ENCODE measurements at places on chromosomes 12 and 14.

DNA sequence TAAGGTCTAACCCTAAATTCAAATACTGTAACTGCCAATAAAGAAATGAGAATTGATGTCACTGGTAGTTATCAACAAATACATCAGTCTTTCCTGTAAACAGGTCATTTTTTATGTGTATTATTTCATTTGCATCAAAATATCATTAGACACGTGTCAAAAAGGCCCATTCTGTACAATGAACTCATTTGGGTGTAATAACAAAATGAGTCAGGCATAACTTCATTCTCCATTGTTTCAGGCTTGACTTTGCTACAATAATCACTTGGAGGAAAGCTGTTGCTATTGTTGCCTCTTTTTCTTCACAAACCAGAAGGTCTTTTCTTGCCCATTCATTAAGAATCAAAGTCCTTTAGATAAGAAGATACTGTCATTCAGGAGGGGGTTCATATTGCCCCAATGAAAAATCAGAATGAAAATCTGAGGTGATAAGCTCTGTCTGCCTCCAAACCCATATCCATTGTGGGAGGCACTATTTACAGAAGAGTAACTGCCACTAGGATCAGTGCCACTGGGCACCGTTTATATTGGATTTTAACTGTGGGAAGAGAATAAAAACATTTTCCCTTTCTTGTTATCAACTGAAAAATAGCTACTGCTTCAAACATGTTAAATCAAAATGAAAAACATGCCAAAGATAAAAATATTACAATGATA is 10.1 kb downstream of the ENTPD5 start:
- DNase-seq, result no peak

DNA sequence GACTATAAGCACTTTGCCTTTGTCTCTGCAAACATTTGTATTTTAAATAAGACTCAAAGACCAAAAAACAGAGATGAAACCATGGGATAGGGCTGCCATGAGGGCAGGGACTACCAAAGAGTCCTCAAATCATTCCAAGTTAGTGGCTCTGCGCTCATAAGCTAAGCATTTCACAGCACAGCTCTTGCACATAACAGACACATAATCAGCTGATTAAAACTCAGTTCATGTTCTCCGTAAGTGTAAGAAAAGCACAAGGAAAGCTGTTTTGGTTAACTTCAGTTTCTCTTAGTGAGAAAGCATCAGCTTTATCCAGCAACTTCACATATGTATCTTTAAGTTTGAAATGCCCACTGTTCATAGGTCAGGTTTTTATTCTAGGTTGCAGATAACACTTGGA is 54.9 kb downstream of the IRAK3 start:
- no peak for DNase-seq

DNA sequence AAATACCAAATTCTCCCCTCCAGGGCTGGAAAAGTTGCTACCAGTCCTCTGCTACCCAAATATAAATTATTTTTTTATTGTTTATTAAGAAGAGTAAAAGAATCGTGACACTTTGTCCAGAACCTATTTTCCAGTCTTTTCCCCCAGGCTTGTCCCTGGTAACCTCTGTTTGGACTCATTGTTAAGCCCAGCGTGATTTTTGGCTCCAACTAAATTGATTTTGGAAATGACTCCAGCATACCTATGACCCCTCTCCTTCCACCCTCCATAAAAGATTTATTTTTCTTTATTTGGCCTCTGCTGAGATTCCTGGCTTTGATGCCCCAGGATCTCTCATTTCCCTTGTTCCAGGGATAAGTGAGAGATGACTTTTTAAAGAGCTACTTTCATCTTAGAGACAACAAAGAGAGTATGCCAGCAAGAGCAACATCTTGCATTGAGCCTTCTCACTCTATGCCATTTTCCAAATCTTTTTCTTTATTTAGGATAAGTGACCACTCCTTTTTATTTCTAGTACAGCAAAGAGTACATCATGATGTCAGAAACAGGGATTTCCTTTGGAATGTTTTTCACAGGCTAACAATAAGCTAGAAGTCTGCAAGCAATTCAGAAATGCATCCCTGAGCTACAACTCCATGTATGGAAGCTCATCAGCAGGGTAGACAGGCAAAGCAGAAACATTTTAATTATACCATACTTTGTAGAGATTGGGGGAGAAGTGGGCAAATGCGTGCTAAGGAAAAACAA is 75.8 kb downstream of the DAD1 start:
- no peak for DNase-seq

DNA sequence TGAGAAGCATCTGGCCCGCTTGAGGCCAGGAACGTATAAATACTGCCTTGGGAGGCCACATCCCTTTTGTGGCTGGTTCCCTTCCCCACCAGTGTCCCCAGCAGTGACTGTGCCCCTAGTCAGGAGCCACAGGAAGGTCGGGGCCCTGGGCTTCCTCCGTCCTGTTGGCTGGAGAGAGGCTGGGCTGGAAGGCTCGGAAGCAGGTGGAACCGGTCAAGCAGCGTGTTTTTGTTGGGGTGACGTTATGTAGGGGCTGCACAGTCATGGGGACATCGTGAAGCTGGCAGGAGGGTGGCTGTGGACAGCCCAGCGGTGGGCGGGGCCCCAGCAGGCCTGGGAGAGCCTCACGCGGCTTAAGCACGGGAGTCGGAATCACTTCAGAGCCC is 10.1 kb downstream of the XRCC3 start:
- no peak for DNase-seq

DNA sequence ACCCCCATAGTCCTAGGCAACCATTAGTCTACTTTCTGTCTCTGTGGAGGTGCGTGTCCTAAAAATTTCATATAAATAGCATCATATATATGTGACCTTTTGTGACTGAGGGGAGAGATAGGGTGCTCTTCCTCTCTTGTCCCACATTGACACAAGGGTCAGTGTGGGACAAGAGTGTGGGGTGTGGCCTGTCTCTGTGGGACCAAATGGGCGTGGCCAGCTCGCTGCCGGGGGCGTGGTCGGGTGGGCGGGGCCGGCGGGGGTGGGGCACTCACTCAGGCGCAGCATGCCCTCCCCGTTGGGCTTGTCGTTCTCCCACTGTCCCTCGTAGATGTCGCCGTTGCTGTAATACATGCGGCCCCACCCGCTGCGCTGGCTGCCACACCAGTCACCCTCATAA is 15.5 kb downstream of the MORN3 start:
- no peak for DNase-seq

GRCh38 chr14:77339407-77339806 is 18.6 kb downstream of the GSTZ1 start:
- DNase-seq, result no peak

- no peak for DNase-seq
Observed at GRCh38 chr14:69769623-69770022, 2.7 kb downstream of the SRSF5 start.

DNA sequence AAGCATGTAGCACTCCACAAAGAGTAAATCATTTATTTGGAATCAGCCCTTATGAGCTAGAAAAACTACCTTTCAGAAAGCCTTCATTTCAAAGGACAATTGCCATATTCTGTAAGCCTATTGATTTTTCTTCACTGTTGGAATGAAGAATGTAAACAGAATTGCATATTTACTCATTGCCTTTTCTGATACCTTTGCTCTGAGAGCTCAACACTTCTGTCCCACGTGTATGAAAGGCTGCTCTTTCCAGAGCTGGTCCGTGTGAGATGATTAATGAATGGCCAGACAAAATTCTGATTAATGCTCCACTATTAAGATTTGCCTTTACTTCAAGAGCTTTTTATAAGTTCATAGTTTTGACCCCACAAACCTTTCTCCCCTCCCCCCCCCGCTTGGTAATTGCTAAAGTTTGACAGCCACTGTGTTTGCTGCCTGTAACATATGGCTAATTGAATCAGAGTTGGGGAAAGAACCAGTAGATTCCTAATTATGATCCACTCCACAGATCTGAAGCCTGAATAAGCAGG is 63.0 kb upstream of the PLEKHA5 start:
- no peak for DNase-seq

DNA sequence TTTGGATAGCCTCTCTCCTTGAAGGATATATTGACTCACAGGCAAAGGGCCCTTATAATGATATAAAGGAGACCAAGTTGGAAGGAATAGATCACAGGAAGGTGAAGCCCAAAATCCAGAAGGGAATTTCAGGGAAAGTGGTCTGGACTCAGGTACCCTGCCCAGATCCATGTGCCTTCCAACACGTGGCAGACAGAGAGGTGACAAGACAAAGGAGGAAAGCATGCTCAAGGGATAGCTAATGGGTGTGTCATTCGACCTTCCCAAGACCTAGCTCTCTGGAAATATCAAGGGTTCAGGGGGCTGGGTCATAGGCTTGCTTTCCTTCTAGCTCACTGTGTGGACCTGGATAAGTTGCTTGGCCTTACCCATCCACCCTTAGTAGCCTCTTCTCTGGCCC is 214.3 kb downstream of the ZFP36L1 start:
- no peak for DNase-seq

DNA sequence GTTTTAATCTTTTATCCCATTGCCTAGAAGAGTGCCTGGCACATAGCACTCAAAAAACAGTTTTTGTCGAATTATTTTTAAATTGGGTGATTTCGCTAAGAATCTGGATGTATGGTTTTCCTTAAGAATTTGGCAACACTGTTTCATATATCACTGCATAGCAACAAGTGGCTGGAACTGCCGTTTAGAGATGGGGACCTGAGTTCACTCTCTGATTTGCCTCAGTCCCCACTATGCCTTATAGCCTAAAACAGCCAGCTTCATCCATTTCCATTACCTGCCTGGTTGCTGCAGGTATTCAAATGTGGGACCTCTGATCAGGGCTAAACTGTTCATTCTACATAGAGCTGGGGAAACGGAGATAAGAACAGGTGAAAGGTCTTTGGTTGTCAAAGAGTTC is 1.8 kb downstream of the HEBP1 start:
- no peak for DNase-seq

GRCh38 chr14:24182110-24182882 is 6.3 kb downstream of the IPO4 start:
- DNase-seq, result no peak

DNA sequence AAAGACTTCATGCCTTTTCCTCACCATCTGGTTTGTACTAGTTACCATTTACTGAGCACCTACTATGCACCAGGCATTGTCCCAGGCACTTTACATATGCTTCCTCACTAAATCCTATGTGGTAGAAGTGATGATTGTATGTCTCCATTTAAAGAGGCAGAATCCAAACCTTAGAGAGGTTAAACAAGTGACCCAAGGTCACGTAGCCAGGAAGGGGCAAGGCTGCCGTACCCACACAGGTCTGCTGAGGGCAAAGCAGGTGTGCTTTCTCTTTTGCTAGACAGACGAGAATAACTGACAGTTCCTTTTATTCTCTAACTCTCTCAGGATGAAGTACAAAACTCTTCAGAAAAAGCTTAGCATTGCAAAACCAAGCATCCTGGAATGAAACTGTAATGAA is 235.2 kb upstream of the SRRM4 start:
- no peak for DNase-seq

- DNase-seq, result no peak
Observed at GRCh38 chr14:72708708-72709475, 185.0 kb downstream of the DPF3 start.

DNA sequence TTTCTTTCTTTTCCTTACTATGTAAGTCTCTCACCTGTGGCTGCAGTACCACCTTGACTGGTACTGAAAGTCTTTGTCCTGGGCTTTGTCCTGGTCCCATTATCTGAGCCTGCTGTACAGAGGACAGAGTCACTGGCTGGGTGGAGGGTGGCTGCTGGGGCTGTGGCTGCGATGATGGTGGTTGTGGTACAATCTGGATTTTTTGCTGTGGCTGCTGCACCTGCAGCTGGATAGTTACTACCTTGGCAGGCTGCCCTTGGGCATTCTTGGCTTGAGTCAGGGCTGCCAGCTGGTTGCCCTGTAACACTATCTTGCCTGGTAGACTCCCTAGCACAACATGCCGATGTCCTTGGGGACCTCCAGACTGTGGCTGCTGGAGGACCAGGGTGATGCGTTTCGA is 27.0 kb downstream of the CHD8 start:
- no peak for DNase-seq

DNA sequence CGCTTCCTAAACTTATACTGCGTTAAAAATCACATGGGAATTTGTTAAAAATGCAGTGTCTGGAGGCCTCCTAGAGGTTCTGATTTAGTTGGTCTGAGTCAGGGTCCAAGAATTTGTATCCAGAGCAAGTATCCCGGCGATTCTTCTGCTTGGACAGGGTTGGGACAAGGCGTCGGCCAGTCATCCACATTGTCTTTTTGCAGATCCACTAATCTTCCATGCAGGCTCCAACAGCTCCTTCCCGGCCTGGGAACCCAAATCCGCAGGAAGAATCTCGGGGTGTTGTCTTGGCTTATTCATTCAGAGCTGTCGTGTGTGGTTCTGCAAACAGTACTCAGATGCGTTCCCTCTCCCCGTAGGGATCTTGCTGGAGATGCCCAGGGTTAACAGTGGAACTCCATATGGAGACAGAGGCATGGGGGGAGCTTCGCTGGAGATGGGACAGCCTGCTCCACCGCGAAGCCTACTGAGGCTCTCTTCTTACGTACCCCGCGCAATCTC is 25.3 kb downstream of the GPRC5D start:
- DNase-seq, result no peak

DNA sequence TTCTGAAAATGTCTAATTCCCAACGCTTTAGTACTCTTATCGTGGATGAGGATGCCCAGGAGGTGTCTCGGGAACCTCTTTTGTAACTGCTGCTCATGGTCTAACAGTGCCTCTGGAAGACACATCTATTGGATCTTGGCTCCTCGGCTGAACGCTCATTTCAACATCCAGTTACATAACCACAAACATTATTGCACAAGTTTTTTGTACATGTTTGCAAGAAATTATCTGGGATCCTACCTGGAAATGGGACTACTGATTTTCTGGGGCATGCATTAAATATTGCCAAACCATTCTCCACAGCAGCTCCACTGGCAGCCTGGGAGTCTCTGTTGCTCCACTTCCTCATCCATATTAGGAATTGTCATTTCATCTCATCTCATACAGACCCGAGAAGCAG is 117.5 kb upstream of the EVL start:
- no peak for DNase-seq

- DNase-seq, result no peak
Observed at GRCh38 chr12:51329742-51330141, 5.8 kb upstream of the BIN2 start.

DNA sequence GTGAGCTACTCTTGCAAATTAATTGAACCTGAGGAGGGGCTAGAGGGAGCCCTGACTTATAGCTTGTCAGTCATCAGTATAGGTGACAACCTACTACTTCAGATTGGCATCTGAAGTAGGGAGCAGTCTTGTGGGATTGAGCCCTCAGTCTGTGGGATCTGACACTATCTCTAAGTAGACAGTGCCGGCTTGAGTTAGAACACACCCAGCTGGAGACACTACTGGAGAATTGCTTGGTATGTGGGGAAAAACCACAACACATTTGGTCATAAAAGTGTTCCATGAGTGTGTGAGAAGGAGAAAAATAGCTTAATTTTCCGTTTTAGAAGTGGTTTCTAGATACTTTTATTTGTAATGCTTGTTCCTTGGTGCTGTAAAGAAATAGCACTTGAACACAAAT is 30.5 kb upstream of the DDHD1 start:
- no peak for DNase-seq

- DNase-seq, result no peak
Observed at GRCh38 chr12:6223545-6223944, 23.3 kb downstream of the CD9 start.

GRCh38 chr12:75982169-75982564 is 49.4 kb downstream of the PHLDA1 start:
- no peak for DNase-seq

- DNase-seq, result no peak
Observed at GRCh38 chr12:27285403-27285802, 41.3 kb downstream of the STK38L start.

Data from activated gamma-delta T cell treated with Interleukin-2 at 50 U/mL for 16 hours (primary cell).